ENCODE measurements at places on chromosomes 2 and 18.

DNA sequence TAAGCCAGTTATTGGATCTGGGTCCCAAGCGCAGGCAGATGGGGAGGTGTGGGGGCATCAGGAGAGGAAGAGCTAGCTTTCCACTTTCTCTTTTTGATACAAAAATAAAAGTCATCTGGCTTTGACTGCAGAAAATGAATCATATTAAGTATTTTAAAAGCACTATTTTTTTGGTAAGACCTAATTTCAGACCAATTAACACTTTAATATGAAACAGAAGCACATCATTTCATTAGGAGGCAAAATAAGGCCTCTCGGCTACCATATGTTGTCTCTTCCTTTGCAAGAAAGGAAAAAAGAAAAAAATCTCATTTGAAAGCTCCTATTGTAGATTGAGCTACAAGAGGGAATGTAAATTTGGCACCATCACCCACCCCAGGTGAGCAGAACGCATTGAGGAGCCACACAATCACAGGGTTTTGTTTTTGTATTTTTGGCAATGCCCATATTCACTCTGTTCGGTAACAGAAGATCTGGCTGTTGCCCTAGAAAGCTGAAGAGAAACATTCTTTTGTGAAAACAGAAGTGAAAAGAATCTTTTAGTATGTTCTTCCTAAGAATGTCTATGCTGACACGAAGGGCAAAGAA, 390.7 kb upstream of the ETAA1 start:
- DNase-seq, result no peak

DNA sequence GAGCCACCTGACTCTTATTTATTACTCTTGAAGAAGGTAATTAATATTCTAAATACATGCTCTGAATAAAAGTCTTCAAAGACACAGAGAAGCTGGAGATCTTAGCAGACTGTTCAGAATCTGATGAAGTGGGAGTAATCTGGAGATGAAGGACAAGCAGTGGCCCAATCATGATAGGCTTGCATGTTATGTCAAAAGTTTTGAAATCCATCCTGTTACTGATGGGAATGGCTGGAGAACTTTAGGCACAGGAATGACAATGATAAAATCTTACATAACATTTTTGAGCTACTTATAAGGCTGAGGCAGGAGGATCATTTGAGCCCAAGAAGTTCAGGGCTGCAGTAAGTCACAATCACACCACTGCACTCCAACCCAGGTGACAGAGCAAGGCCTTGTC, 2.4 kb upstream of the RIF1 start:
- DNase-seq, result no peak

GRCh38 chr2:82796132-82796531, 1662.9 kb downstream of the SUCLG1 start:
- no peak for DNase-seq

DNA sequence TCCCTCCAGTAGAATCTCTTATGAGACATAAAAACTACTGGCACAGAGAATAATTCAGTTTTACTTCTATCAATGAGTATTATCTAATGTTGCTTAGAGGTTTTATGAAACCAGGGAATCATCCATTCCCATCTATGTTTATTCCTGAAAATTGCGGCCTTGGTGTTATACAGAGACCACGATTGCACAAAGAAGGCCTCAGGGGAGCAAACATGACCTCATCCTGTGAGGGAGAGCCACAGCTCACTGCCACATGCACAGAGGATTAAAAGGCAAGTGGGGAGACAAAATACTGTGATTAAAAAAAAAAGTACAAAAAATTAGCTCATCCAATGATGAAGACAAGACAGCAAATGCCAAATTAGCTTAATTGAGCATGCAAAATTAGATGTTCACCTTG, 111.8 kb upstream of the SLC35G4 start:
- DNase-seq, result no peak

GRCh38 chr18:59696311-59697235, 650 bp downstream of the CCBE1 start:
- peak; percentile 15 for DNase-seq

GRCh38 chr2:71688530-71688929, 235.2 kb downstream of the DYSF start:
- DNase-seq, result no peak

GRCh38 chr2:199979398-199979797, 24.0 kb downstream of the MAIP1 start:
- no peak for DNase-seq
